Renal cortical epithelial cell (primary cell): ENCODE measurements at places on chromosomes 6 and 20. TPM values are rescaled to one million over a fixed set of nuclear protein-coding genes. Genes with fewer than 3 reads are reported as not detected.

DNA sequence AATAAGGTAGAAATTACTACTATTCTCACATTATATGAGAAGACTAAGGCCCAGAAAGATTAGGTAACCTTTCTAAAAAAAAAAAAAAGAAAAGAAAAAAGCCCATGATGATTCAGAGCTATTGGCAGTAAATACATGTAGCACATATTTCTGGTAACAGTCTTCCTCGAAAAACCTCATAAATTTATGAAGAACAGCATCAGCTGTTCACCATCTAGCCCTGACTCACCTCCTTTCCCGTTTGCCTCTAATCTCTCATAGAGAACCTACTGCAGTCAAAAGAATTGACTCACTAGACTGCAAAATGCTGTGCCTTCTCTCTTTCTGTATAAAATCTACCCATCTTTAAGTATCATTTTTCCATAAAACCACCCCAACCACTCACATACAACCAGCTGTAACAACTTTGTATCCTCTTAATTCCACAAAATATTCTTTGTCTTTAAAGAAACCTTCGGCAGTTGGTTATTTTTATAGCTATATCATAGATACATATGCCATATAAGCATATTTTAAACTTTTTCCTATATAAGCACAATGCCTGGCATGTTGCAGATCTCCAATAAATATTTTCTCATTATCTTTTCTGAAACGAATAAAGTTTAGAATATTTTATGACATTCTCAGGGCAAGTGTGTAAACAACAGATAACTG is 152.7 kb upstream of the ENPP5 start:
- peak; percentile 70 for DNase-seq

DNA sequence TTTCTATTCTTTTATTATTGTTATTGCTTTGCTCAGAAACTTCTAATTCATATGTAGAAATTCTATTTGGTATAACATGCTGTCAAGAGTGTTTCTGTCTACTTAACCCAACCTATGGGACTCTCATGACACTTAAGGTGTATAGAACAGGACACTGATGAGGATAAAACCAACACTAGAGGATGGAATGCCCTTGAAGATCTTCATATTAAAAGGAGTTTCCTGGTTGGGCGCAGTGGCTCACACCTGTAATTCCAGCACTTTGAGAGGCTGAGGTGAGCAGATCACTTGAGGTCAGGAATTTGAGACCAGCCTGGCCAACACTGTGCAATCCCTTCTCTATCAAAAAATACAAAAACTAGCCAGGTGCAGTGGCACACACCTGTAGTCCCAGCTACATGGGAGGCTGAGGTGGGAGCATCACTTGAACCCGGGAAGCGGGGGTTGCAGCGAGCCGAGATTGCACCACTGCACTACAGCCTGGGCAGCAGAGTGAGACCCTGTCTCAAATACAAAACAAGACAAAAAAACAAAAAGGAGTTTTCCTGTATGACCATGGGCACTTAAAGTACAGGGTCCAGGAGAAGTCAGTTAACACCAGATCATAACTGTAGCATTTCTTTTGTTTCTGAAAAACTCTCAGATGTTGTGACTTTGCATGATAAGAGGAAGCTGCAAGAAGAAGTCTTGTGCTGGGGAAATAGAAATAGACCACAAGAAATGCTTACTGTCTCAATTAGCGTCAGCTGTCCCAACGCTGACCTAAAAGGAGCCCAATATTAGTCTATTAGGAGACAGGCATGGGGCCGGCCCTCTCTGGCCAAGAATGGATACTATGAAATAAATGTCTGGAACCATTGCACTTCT is 38.9 kb upstream of the CD2AP start:
- DNase-seq, result no peak

DNA sequence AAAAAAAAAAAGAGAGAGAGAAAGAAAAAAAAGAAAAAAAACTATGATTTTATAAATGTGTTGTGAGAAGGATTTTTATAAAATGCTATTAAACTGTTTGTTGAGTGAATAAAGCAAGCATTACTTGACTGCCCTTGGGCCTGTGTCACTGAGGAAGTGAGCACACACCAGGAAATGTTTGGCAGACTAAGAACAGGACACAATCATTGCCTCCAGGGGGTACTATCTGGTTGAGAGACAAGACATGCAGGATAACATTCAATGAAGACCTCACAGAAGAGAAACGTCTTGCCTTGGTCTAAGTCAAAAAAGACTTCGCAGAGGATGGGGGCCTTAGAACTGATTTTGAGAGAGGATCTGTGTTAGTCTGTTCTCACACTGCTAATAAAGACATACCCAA is 40.6 kb downstream of the MTFR2 start:
- no peak for DNase-seq

DNA sequence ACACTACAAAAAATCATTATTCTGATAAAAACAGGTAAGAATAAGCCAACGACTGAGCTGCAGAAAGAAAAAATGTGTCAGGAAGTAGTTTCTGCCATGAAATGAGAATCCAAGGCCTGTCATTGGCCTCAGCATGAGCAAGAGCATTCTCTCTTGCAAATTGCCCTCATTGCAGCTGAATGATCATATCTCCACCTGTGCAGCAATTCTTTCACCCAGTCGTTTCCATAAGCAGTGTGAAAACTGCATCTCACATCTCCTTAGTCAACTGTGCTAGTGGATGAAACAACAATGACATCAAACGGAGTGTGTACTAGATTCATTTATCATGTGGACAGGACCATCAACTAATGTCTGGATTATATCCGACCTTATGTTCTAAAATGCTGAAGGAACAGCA is 88.2 kb upstream of the STXBP5 start:
- DNase-seq, result no peak

DNA sequence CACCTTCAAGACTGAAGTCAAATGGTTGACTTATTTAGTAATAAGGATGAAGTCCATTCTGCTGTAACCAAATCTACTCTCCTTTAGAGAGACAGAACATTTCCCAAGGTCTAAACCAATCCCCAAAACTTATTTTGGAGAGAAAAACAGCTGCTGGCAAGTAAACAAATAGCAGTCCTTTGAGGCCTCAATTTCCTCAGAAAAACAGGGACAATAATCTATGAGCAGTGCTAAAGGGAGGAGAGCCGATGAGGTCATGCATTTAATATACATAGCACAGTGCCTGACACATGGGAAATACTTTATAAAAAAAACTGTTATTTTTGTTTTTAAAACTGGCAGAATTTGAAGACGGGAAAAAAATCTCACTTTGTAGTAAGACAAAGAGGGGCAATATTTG is 526.0 kb downstream of the EPM2A start:
- DNase-seq, result peak; percentile 41

GRCh38 chr6:61809004-61809595 is 476.9 kb downstream of the KHDRBS2 start:
- peak; percentile 35 for DNase-seq

DNA sequence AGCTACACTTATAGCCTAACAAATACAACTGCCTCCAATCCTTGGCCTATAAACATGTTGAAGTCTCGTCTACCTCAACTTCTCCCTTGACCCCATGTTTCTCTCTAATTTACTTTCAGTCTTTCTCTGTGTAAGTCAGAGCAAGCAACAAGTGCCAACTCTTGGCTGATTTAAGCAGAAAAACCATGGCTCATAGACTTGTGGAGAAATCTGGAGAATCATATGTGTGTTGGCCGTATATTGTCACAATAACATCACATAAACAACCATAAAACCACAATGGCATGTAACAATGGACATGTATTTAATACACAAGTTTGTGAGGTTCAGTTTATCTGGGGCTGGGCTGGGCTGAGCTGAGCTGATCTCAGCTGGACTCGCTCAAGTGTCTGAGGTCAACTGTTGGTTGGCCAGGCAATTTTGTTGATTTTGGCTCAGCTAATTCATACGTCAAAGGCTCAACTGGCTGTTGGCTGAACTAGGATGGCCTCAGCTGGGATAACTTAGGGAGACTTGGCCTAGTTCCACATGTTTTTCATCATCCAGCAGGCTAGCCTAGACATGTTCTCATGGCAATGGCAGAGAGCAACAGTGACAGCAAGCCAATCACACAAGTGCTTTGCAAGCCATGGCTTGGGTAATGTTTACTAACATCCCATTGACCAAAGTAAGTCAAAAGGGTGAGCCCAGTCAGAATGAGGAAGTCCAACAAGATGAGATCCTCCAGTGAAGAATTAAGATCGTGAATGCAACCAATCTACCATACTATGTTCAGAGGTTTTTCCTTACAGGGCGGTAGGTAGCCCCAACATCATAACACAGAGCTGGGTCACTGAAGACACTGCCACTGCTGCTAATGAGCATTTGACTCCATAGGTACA is 12.9 kb upstream of the TBC1D22B start:
- DNase-seq, result peak; percentile 99

DNA sequence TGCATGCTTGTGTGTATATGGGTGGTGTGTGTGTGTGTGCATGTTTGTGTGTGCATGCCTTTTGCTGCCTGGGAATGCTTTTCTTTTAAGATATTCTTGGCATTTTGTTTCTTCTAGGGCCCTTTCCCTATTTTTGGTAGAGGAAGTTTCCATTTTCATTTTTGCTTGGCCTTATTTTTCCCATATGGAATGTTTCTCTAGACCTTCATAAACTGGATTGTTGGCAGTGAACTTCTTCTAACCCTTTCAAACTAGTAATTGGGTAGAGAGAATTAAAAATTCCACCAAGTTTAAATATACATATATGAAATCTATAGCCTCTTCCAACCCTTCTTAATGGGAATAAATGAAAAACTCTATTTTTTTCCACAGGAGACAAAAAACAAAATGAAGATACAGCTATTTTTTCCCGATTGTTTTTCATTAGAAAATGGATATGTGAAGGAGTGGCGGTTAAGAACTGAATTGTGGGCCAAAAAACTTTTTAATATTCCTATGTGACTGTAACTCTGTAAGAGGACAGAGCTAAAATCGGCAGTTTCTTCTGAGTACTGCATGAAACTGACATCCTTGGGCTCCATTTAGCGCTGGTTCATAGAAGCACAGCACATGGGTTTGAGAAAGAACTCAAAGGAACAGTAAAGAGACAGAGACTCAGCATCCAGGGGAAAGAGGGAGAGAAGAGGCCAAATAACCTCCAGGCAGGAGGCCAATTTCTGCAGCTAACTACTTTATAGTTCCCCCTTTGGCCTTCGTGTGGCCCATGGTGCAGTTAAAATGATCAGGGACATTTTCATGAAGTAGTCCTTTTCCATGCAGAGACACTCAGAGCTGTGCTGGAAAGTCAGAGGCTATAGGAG is 102.1 kb downstream of the TMEM170B start:
- DNase-seq, result no peak

DNA sequence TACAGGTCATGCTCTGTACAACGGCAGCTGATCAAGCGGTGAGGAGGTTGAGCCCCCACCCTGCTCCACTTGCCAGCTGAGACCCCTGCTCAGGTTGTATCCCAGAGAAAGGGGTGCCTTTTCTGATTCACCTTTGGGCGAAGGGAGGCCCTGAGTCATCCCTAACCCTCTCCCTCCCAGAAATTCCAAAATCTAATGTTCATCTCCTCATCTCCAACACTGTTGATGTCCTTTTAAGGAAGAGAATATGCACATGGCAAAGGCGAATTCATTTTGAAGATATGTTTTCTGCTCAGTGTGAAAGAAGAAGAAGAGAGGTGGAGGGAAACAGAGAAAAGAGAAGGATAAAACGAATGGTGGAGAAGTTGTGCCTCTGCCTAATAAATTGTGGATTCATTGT is 120.5 kb downstream of the SCML4 start:
- DNase-seq, result no peak

DNA sequence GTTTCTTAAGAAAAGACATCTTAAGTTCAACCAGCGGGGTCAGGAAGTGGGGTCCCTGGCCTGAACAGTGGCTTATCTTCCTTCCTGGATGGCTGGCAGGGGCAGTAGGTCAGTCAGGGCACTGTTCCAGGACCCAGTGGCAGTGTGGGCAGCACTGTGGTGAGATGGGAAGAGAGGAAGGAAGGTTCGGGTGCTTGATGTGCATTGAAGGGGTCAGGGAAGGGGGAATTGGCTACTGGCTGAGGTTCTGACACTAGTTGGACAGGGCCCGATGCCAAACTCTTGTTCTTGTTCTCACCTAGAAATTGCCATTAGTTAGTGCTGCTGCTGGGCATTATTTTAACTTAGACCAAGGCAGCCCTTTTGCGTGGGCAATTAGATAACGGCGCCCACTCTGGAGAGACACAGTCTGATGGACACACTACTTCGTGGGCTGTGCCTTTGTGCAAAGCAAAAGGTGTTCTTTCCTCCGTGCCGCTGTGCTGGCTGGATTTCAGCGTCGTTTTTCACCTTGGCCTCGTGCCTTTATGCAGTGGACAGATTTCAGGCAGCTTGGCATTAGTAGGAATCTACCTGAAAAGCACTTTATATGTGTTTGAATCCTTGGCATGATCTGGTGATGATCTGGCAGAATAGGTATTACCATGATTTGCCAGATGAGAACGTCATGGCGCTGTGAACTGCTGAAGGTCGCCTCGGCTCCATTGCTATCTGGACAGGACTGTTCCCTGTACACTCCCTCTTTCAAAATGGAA is 30.3 kb downstream of the UTRN start:
- DNase-seq, result no peak

DNA sequence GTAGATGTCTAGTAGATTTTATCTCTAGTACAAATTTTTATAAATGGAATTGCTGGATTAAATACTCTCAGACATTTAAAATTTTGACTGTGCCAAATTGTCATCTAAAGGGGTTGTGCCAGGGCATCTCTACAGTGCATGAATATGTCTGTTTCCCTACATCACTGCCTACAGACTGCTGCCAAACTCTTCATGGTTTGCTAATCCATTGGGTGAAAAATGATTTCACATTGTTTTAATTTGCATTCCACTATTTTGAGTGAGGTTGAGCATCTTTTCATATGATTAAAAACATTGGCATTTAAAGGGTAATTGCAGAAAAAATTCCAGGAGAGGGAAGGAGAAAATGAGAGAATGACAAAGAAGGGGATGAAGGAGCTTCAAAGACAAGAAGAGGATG is 267.7 kb upstream of the RNF24 start:
- no peak for DNase-seq

DNA sequence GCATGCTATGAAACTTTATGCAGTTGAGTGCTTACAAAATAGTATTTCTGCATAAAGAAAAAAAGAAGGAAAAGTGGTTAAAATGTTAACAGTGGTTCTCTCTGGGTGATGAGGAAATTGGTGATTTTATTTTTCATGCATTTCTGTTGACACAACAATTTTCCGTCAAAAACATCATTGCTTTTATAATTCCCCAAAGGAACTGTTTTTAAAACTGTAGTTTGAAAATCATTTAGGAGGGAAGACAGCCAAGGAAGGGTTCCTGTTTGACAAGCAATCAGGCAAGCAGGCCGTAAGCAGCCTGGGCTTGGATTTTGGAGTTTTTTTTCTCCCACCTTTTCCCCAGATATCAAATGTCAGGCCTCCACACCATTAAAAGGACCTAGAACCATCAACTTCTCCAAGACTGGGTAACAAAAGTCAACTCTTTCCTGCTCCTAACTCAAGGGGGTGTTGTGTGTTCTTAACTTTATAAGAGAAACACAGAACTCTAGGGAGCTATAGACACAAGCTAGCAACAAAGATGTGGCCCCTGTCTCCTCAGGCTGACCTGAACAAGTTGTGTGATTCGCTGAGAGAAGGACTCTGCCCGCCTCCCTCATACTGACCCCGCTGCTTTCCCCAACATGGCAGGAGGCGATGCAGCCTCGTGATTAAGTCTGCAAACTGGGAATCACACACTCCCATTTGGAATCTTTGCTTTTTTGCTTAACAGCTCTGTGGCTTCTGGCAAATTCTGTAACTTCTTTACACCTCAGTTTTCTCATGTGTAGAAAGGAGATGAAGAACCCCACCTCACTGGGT is 146.6 kb downstream of the BCAS1 start:
- DNase-seq, result no peak

GRCh38 chr20:62476056-62476838 is 452 bp upstream of the GATA5 start:
- no peak for DNase-seq

The FBXL4 gene
- 20.0 and 39.4 TPM in 2 replicates for total RNA-seq

The STMND1 gene
- total RNA-seq, result not detected in 2 replicates

The PKHD1 gene
- 14.1 and 67.1 TPM in 2 replicates for total RNA-seq

The C20orf204 gene
- total RNA-seq, result 0.45 TPM in 1 of 2 replicates, not detected in the other

The TSPO2 gene
- total RNA-seq, result not detected in 2 replicates

The DEFB124 gene
- not detected in 2 replicates for total RNA-seq
